CD4-positive, alpha-beta T cell treated with Interleukin-4 for 4 hours (primary cell): ENCODE measurements at places on chromosomes 1 and 21.
A peak's percentile ranks its signal among the peaks of the same experiment; 100 is the strongest.

DNA sequence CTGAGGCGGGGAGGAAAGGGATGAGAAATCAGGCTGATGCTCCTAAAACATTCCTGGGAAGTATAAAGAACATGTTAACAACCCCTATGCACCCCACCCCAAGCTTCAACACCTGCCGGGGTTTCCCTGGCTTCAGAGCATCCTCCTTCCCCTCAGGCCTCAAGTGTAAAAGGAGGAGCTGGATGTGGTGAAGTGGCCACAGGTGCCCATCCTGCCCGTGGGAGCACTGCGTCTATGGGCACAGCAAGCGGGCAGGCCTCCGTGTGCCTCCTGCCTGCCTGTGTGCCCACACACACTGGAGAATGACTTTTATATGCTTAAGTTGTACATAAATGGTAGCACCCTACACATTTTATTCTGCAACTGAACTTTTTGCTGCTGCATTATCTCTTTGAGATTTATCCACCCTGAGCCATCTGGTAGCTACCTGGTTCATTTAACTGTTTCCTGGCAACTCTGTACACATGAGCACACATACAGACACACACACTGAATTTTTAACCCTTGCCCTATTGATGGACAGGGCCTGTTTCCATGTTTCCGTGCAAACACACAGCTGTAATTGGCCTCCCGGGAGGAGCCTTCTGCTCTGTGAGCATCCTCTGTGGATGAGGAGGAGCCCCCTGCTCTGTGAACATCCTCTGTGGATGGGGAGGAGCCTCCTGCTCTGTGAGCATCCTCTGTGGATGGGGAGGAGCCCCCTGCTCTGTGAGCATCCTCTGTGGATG, 13.4 kb upstream of the FTCD start:
- no peak for DNase-seq

DNA sequence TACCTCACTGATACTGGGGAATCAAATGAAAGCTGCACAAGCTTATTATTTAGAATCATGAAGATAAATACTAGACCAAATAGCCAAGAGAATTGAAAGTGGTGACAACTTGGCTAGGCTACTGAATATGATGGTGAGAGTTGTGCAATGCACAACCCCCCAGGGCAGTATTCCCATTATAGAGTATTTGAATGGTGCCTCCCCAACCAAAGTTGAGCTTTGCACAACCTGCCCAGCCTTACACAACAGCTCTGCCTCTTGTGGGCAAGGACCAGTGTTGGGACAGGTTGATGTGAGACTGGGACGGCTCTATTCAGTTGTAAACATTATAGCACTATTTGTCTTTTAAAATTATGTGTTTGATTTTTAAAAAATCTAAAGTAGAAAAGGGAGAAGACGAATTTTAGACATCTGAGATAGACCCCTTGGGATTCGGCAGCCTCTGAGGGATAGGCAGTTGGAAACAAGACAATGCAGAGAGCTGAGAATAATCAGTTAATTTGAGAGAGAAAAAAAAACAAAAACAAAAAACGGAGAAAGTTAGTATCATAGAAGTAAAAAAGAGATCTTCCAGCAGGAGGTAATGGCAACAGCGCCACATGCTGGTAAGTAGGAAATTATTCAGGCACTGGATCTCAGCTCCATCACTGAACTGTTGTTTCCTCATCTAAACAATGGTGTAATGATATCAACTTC, 91.0 kb upstream of the KCNA3 start:
- DNase-seq = peak; percentile 71

- DNase-seq = no peak
These were observed 105.5 kb downstream of the LYPLAL1 start for GRCh38 chr1:219279017-219279770.

DNA sequence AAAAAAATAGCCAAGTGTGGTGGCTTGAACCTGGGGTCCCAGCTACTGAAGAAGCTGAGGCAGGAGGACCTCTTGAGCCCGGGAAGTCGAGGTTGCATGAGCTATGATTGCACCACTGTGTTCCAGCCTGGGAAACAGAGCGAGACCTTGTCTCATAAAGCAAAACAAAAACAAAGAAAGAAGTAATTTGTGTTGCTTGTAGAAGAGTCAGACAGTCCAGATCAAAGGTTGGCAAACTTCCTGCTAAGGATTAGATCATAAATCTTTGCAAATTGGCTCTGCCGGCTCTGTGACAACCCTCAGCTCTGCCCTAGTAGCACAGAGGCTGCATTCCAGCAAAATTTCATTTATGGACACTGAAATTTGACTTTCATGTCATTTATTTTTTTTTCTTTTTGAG, 19.0 kb upstream of the MFN2 start:
- no peak for DNase-seq

- DNase-seq = no peak
These were observed 1.4 kb downstream of the GJA4 start for GRCh38 chr1:34794001-34794789.

GRCh38 chr1:34324879-34325440, 148.3 kb downstream of the C1orf94 start:
- DNase-seq = no peak
